ENCODE measurements at places on chromosomes 1 and 21. TPM values are rescaled to one million over a fixed set of nuclear protein-coding genes. Genes with fewer than 3 reads are reported as not detected.

IGSF5 gene
- 0.60 TPM for total RNA-seq

AMY1C gene
- not detected for total RNA-seq

TNNI3K gene
- 1.9 TPM for total RNA-seq

PAX7 gene
- 0.46 TPM for total RNA-seq

LYPLA2 gene
- total RNA-seq = 41.8 TPM

SPRR2G gene
- total RNA-seq = not detected

RNU1-2 gene
- total RNA-seq = under 0.01 TPM

BTBD19 gene
- 1.4 TPM for total RNA-seq

ZNF593OS gene
- total RNA-seq = 2.1 TPM

OR2AK2 gene
- total RNA-seq = not detected

FCGR1A gene
- not detected for total RNA-seq

HENMT1 gene
- 3.7 TPM for total RNA-seq

WNT2B gene
- 1.6 TPM for total RNA-seq

CLCA4 gene
- total RNA-seq = not detected

SH2D1B gene
- not detected for total RNA-seq

TMEM81 gene
- 2.1 TPM for total RNA-seq

CACNA1E gene
- total RNA-seq = 2.1 TPM

KCNJ6 gene
- total RNA-seq = not detected

TMIGD3 gene
- not detected for total RNA-seq

SMIM11 gene
- 4.8 TPM for total RNA-seq

KIF17 gene
- 4.0 TPM for total RNA-seq

TSNAX gene
- total RNA-seq = 61.0 TPM

SLC1A7 gene
- not detected for total RNA-seq

PLD5 gene
- total RNA-seq = 1.8 TPM

LYPD8 gene
- not detected for total RNA-seq

NGF gene
- not detected for total RNA-seq

HPCAL4 gene
- total RNA-seq = 0.13 TPM

OR11L1 gene
- total RNA-seq = not detected

UTS2 gene
- not detected for total RNA-seq

NUP210L gene
- total RNA-seq = not detected

SPRR5 gene
- not detected for total RNA-seq

COL8A2 gene
- 0.06 TPM for total RNA-seq

PIGV gene
- total RNA-seq = 19.7 TPM

FAM151A gene
- total RNA-seq = not detected

SLC9C2 gene
- not detected for total RNA-seq

DTL gene
- 76.6 TPM for total RNA-seq

GPATCH3 gene
- total RNA-seq = 9.6 TPM

SIK1 gene
- 0.65 TPM for total RNA-seq

RGS8 gene
- total RNA-seq = 0.99 TPM

MAP7D1 gene
- 81.1 TPM for total RNA-seq

S100A8 gene
- not detected for total RNA-seq

LCE3A gene
- not detected for total RNA-seq

FCRL6 gene
- not detected for total RNA-seq

KHDRBS1 gene
- 159 TPM for total RNA-seq

CD1C gene
- total RNA-seq = not detected

HCN3 gene
- total RNA-seq = 5.9 TPM

PLPP3 gene
- total RNA-seq = 28.5 TPM

COL9A2 gene
- total RNA-seq = 3.7 TPM

SDC3 gene
- total RNA-seq = 23.0 TPM

DCST1 gene
- total RNA-seq = not detected

MAP1LC3C gene
- total RNA-seq = 0.19 TPM

DIO1 gene
- total RNA-seq = not detected

SAMD13 gene
- total RNA-seq = 4.6 TPM

CNKSR1 gene
- 7.8 TPM for total RNA-seq

REN gene
- not detected for total RNA-seq

GBP7 gene
- total RNA-seq = not detected

OLFML2B gene
- total RNA-seq = 1.3 TPM

POMGNT1 gene
- 55.7 TPM for total RNA-seq

PLEKHA6 gene
- total RNA-seq = 1.5 TPM

CACHD1 gene
- total RNA-seq = 61.0 TPM
